ENCODE measurements at places on chromosomes 2 and 18.
A peak's percentile ranks its signal among the peaks of the same experiment; 100 is the strongest.

GRCh38 chr2:191682126-191682525 is 4.2 kb downstream of the NABP1 start:
- DNase-seq: no peak

DNA sequence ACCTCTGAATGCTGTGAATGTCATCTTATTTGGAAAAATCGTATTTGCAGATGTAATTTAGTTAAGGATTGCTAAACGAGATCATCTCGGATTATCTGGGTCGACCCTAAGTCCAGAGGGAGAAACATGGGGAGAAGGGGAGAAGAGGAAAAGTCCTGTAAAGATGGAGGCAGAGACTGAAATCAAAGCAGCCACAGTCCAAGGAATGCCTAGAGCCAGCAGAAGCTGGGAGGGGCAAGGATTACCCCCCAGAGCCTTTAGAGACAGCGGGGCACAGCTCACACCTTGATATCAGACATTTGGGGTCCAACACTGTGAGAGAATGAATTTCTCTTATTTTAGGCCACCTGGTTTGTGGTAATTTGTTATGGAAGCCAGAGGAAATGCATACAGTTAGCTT is 104.9 kb upstream of the YPEL5 start:
- no peak for DNase-seq

- DNase-seq: no peak
Measured at GRCh38 chr2:179974761-179975160, 32.3 kb downstream of the CWC22 start.

GRCh38 chr2:219168932-219169331 is 897 bp downstream of the SLC23A3 start:
- no peak for DNase-seq

DNA sequence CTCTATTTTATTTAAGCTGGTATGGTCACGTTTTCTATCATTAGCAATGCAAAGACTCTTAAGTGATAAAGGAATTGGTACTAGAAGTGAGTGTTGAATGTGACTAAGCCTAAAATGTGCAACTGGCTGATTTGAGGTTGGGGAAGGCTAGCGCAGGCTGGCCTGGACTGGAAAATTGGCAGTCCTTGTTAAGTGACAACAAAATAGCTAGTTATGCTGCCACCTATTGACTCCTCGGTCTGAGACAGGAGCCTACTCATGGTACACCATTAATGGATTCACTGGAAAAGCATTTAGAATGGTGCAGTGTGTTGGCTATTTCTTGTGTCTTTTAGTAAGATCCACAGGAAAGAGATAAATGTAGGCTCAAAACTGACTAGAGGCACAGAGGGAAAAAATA is 5.7 kb upstream of the WIPF1 start:
- DNase-seq: no peak

GRCh38 chr18:59802031-59802430 is 97.8 kb upstream of the PMAIP1 start:
- no peak for DNase-seq

- DNase-seq: no peak
Measured at GRCh38 chr18:73653251-73653650, 494.4 kb downstream of the FBXO15 start.

DNA sequence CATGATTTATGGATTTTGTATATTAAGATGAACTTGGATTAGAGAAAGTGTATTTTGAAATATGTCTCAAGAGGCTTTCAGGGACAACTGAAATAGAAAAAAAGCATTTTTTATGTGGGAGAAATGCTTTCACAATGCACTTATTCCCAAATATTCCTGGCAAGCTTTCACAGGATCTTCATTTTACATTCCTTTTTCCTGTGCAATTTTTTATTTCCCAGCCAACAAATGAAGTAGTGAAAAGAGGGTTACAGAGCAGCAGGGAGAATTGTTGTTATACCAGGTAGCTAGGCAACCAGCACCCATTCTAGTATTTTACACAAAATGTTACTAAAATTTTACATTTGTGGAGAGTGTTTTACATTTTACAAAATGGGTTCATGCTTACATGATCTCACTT is 167.0 kb upstream of the RPRM start:
- no peak for DNase-seq

- no peak for DNase-seq
Measured at GRCh38 chr2:8202132-8202531, 479.7 kb upstream of the ID2 start.

GRCh38 chr2:238851761-238852160 is 3.9 kb downstream of the TWIST2 start:
- DNase-seq: no peak

DNA sequence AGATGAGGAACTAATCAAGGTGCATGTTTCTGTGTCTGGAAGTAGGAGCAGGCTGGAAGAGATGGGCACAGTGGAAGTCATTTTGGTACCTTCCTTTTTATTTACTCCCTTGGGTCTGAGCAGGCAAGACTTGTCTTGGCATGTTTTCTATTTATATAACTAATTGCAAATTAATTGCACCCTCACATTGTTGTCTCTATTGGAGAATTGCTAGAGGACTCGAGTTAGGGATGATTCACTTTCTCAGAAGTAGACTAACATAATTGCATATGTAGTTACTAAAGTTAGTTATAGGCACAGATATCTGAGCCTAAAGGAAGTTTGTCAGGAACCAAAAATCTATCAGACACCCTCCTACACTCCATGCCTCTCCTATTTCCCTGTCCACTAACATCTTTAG is 92.8 kb upstream of the NRP2 start:
- no peak for DNase-seq

GRCh38 chr2:39220136-39220535 is 23.6 kb downstream of the CDKL4 start:
- DNase-seq: no peak

- DNase-seq: no peak
Measured at GRCh38 chr2:196293751-196294515, 122.6 kb upstream of the STK17B start.

DNA sequence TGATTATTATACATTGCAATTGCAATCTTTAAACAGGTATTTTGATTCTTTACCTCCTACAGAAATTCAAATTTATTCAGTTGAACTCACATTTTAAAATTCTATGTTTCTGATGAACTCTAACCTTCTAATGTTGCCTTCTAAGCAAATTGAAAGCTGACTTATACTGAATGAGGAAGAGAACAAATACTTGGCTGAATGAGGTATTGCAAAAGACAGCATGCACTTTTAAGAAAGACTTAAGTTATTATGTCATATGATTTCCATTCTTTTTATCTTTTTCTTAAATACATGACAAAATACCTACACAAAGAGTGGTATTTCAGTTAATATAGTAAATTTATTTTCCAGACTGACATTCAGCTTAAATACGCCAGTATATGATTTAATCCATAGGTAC is 64.7 kb downstream of the FAM228A start:
- DNase-seq: no peak

GRCh38 chr18:4755848-4756247 is 300.7 kb upstream of the DLGAP1 start:
- DNase-seq: no peak

GRCh38 chr2:1653956-1654695 is 90.2 kb downstream of the PXDN start:
- DNase-seq: no peak

- DNase-seq: no peak
Measured at GRCh38 chr2:196322973-196323810, 151.8 kb upstream of the STK17B start.

DNA sequence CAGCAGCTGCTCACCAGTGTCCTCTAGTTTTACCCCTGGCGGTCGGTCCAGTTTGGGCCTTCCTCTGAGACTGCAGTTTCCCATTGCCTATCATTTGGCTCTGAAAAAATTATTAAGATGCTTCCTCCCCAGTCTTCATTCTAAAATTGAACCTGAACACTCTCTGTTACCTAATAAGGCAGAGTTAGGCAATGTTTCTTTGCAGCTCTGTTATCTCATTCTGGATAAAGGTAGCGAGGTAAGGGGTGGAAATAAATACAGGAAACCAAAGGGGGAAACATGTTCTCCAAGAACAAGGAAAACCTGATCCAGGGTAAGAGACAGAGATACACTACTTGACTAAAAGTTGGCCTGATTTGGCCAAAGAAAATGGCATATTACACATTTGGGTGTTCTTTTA is 91.0 kb upstream of the FZD5 start:
- no peak for DNase-seq

GRCh38 chr18:58402247-58402646 is 226.6 kb downstream of the ALPK2 start:
- DNase-seq: no peak

- DNase-seq: no peak
Measured at GRCh38 chr2:191539068-191539467, 138.9 kb upstream of the NABP1 start.

- DNase-seq: no peak
Measured at GRCh38 chr2:206740800-206741199, 22.6 kb upstream of the DYTN start.

DNA sequence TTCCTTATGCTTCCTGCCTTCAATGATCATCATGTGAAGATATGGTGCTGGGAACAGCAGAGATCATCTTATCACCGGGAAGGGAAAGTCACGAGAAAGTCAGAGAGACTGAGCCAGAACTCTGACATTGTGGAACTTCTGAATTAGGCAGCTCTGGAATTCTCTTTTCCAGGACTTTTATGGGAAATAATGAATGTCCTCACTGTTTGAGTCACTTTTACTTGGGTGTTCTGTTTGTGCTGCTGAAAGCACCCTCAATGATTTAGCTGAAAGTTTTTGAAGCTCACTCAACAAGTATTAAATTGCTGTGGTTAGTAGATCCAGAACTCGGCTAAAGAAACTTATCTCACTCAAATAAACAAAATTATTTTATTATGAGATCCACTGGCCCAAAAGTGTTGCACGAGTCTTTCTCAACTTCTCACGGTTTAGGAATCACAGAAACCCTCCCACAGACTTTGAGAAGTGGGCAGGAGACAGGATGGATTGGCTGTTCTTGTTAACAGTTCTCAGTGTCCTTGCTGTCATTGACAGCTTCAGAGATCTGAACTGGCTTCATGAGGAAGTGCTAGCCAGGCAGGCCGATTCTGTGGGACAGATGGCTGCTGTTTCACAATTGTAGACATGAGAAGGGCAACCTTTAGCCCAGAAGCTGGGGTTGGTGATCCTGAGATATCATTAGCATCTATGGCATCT is 26.4 kb upstream of the ATRAID start:
- no peak for DNase-seq

DNA sequence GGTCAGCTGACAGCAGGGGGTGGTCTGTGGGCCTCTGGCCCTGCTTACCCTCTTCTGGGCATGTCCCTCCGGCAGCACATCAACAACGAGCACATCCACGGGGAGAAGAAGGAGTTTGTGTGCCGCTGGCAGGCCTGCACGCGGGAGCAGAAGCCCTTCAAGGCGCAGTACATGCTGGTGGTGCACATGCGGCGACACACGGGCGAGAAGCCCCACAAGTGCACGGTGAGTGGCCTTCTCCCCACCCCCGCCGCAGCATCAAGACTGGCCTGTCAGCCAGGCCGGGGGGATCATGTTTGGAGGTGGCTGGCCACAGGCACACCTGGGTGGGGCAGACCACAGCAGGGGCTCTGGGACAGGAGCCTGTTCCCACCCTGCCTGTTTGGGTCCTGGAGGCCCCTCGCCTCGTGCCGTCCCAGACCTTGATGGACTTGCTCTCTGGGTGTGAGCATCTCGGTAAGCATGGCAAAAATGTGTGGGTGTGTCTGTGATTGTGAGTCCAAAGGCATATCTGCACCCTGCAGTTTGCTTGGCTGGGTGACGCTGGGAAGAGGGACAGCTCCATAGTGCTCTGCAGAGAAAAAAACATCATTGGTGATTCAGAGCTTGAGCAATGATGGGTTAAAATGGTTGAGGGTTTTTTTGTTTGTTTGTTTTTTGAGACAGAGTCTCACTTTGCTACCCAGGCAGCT is 242.8 kb downstream of the GLI2 start:
- DNase-seq: no peak

- no peak for DNase-seq
Measured at GRCh38 chr18:61031626-61032025, 301.6 kb upstream of the CDH20 start.

GRCh38 chr2:152395103-152395502 is 60.1 kb downstream of the FMNL2 start:
- DNase-seq: no peak

- DNase-seq: no peak
Measured at GRCh38 chr18:44782617-44783016, 101.9 kb downstream of the SETBP1 start.

GRCh38 chr2:7057865-7058400 is 140.7 kb downstream of the RNF144A start:
- no peak for DNase-seq

DNA sequence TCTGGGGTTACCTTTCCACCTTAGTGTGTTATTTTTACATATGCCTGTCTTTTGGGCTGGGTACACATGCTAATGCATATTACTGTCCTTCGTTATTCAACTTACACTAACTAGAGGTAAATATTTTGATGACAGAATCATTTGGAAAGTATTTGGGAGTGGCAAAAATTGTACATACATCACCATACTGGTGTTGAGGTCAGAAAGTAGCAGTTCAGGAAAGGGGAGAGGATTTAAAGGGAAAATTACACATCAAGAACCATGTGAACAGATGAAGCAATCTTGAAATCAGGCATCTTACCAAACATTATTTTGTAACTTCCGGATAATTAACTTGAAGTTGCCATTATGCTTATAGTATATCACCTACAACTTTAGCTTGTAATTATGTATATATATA is 379.7 kb downstream of the RND3 start:
- DNase-seq: no peak

- DNase-seq: no peak
Measured at GRCh38 chr2:1541819-1542475, 128.7 kb downstream of the TPO start.

- no peak for DNase-seq
Measured at GRCh38 chr2:206533977-206534376, 90.6 kb downstream of the ADAM23 start.

DNA sequence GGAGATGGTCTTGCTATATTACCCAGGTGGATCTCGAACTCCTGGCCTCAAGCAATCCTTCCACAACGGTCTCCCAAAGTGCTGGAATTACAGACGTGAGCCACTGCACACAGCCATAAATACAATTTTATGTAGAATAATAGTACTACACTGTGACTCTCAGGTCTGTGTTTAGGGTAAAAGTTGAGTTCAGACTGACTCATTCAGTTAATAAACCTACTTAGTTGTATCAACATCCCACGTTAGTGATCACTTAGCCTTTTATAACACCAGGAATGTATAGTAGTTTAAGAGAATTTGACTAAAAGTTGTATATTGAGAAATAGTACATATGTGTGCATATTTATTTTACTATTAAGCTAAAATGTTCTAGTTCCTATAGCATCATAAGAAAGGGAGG is 237.5 kb downstream of the PHLPP1 start:
- no peak for DNase-seq

DNA sequence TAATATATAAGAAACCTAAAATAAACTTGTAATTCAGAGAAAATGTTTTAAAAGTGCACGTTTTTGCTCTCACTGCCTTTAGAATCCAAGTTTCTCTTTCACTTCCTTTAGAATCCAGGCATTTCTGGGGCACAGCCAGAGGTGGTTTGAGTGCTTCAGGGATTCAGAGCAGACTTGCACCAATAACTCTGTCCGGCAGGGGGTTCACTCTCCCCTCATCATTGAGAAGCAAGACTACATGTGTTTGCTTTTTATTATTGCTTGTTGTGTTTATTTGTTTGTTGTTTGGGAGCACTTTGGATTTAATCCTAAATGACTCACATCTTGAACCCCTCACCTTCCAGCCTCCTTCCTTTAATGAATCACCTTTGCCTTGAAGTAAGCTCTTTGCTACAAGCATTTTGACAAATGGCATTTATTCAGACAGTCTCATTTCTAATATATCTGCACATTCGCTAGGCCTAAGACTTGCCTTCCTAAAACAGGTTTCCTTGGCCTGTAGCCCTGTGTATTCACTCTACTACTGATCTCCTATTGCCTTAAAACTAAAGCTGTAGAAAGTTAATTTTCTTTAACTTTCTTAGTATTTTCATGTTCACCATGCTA is 233.5 kb upstream of the ATP5MC3 start:
- peak; percentile 28 for DNase-seq

- no peak for DNase-seq
Measured at GRCh38 chr2:170404846-170405245, 226.9 kb downstream of the MYO3B start.
